Activated T-helper 9 cell treated with anti-CD3 and anti-CD28 coated beads, Interleukin-2, amount 50 U/mL, for 16 hours (primary cell): ENCODE measurements at places on chromosomes 1 and 21.

DNA sequence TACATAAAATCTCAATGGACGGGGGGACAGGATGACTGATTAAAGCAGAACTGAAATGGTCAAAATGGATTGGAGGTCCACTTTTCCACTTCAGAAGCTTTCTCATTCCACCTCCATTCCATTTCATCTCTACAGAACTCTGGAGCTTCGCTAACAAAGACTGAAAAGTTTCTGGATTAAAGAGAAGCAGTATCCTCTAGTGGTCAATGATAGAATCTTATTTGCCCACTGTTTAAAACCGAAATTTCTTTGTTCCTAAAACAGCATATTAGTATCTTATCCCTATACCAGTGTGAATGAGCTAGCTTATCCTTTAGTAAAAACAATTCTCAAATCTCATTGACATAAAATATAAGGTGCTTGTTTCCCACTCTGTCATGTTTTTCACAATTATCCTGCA lies 890.6 kb downstream of the KCNT2 start:
- DNase-seq, result no peak

DNA sequence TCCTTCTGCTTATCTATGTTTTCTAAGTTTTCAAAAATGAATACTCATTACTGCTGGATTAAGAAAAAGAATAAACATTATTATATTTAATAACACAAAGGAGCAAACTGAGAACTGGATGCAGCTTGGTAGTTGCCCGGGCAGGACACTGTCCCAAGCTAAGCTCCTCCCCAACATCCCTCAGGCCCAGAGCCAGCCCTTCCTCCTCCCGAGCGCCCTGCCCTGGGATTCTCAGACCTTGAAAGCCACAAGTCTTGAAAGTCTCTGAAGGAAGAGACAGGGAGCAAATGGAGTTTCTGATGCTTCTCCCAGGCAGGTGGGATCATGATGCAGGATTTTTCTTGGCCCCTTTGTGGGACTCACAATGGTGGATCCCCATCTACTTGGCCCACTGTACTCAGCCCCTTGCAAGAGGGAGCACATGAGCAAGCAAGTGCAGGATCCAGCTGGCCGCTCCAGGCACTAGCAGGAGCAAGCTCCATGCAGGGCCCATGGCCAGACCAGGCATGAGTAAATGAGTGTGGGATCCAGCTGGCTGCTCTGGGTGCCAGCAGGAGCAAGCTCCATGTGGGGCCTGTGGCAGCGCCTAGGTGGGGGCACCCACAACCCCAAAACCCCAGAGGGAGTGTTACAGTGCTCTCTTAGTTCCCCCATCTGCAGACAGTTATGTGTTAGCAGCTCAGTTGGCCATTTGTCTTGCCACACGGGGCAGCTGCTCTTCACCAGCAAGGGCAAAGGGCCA lies 32.1 kb upstream of the RAB4A start:
- no peak for DNase-seq

GRCh38 chr1:40385437-40386358 lies 12.2 kb downstream of the SMAP2 start:
- DNase-seq, result no peak

- no peak for DNase-seq
These were observed at the start of gene COL16A1 for GRCh38 chr1:31703431-31704270. TSS of gene COL16A1 (minus strand) at chr1:31704017. CDS start at chr1:31702193, 1,824 bp downstream.

GRCh38 chr1:204126386-204126785 lies 25.5 kb downstream of the ETNK2 start:
- DNase-seq, result no peak

DNA sequence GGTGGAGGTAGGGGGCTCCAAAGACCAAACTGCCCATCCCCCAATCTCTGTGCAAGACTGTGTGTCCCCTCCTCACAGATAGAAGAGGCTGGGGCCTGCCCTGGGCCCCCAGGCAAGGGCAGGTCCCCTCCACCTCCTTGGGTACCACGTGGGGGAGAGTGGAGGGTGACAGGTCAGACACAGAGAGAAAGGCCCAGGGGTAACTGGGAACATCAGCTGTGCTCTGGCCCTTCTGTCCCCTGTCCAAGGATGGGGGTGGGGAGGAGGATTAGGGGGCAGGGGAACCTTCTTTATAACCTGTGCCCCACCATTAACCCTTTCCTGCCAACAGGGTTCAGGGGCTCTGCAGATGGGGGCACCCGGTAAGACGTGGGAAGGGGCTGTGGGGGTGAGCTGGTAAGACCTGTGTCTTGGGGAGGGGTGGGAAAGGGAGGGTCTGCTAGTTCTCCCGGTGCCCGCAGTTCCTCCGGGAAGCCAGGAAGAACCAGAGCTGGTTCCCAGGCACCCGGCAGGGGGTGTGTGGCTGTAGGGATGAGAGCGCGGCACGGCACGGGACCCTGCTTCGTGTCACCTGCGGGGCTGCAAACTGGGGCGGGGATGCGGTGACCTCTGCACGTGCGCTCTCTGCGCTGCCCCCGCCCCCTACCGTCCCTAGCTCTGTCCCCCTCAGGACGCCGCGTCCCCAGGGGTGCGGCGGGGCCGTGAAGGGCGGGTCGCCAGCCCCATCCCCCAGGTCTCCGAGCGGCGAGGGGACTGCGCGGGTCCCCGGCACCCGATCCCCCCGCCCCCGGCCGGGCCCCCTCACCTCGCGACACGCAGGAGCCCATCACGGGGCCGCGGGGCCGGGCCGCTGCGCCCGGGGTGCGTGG lies 601 bp downstream of the FAM131C start:
- DNase-seq, result no peak

DNA sequence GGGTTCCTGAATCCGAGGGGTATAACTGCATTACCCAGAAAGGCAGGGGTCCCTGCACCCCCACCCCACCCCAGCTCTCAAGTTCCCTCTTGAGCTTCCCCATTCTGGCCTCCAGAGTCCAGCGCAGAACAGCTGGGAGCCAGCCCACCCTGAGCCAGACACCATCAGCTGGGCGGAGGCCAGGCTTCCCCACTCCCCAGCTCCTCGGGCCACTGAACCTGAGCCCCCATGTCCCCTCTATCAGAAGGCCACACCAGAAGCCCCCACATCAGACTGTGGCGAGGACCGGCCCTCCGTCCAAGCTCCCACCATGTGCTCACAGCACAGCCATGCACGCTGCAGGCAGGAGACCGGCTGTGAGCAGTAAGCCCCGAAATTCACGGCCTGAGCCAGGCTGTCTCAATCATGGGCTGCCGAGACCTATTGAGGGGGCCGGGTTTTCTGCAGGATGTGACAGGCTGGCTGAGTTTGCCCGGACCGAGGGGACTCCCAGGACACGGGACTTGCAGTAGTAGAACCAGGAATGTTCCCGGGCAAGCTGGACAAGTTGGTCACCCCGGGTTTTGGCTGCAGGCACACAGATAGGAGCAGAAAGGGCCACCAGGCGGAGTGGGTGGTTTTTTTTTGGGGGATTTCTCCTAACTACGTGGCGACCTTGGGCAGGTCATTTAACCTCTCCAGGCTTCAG lies 25.5 kb upstream of the TNFRSF1B start:
- no peak for DNase-seq

GRCh38 chr1:248871837-248872401 lies 13.0 kb upstream of the ZNF692 start:
- DNase-seq, result no peak
